ENCODE measurements at places on chromosomes 4 and X. TPM values are rescaled to one million over a fixed set of nuclear protein-coding genes. Genes with fewer than 3 reads are reported as not detected.
A peak's percentile ranks its signal among the peaks of the same experiment; 100 is the strongest.

GLRB gene
- not detected for total RNA-seq

POU4F2 gene
- not detected for total RNA-seq

OCIAD2 gene
- 137 TPM for total RNA-seq

NLGN3 gene
- 1.6 TPM for total RNA-seq

CCNA2 gene
- 143 TPM for total RNA-seq

RNF175 gene
- total RNA-seq: not detected

PGAM4 gene
- not detected for total RNA-seq

PLP1 gene
- not detected for total RNA-seq

STARD8 gene
- 0.06 TPM for total RNA-seq

ENPEP gene
- 0.02 TPM for total RNA-seq

THAP9 gene
- total RNA-seq: 3.9 TPM

ARX gene
- total RNA-seq: not detected

SCML2 gene
- 3.5 TPM for total RNA-seq

RADX gene
- 7.8 TPM for total RNA-seq

DNA sequence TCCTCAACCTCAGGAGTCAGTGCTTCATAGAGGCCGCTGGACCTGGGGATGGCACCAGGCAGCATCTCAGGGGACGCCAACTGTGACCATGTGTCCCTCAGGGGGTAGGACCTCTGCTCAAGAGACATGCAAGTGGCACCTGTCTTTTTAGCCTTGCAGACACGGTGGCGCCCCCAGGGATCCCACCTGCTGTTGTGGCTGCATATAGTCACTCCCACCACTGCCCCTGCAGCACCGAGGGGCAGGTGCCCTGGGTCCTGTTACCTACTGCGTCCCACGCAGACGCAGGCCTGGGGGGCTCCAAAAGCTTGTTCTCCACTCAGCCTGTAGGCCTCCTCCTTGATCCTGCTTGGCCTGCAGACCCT, 2.5 kb downstream of the MYL5 start:
- no peak for DNase-seq

- DNase-seq: peak; percentile 14
Measured at GRCh38 chrX:133335027-133335426, 80.3 kb downstream of the GPC4 start.

DNA sequence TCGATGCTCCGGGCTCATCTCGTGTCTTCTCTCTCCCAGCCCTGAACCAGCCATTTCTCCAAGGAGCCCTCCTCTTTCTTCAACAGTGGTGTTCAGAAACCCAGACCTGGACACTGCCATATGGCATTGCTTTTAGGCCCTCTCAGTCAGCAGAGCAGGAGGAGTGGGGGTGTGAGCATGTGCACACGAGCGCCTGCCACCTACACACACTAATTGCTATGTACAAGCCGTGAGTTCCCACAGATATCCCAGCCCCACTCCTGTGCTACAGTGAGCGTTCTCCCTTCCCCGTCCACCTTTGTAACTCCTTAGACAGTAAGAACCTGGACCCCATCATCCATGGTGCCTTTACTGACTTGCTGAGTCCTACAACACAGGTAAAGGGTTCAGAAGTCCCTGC, 53.8 kb downstream of the TNIP2 start:
- DNase-seq: no peak

- no peak for DNase-seq
Measured at GRCh38 chr4:59063015-59063720, 1953.0 kb upstream of the IGFBP7 start.

GRCh38 chr4:98283219-98284189, 22.3 kb downstream of the RAP1GDS1 start:
- no peak for DNase-seq

DNA sequence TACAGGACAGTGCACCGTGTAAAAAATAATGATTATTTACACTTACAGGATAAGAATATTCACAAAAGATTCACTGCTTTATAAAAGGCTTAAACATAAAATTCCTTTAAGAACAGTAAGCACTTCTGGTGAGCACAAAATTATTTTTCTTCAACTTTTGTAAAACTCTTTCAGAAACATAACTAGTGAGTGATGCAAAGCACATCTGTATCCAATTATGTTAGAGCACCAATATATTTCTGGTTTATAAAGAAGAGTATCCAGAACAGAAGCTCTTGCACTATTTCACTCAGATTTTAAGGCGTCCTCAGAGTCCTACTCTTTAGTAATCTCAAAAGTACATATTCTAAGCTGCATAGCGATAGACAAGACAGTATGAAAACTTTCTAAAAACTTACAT, 276.0 kb downstream of the C4orf33 start:
- DNase-seq: no peak

- no peak for DNase-seq
Measured at GRCh38 chrX:10902001-10902400, 209.1 kb upstream of the HCCS start.

DNA sequence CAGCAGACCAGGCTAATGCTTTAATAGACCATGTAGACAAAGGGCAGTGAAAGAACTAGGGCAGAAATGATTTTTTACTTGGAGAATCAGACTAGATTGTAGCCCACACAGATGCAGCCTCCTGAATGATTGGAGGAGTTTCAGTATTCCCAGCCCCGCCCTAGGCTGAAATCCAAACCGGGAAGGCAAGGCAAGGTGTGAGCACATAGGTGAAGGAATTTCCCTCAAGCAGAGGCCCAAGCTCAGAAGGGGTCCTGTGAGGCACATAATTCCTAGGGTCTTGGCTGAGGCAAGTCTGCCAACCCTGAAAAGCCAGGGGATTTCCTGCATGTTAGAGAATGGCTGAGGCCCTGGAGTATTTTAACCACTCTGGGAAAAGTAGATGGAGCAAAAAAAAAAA, 56.4 kb upstream of the PAK3 start:
- DNase-seq: no peak

GRCh38 chrX:11533199-11533651, 132.5 kb downstream of the ARHGAP6 start:
- DNase-seq: peak; percentile 8

DNA sequence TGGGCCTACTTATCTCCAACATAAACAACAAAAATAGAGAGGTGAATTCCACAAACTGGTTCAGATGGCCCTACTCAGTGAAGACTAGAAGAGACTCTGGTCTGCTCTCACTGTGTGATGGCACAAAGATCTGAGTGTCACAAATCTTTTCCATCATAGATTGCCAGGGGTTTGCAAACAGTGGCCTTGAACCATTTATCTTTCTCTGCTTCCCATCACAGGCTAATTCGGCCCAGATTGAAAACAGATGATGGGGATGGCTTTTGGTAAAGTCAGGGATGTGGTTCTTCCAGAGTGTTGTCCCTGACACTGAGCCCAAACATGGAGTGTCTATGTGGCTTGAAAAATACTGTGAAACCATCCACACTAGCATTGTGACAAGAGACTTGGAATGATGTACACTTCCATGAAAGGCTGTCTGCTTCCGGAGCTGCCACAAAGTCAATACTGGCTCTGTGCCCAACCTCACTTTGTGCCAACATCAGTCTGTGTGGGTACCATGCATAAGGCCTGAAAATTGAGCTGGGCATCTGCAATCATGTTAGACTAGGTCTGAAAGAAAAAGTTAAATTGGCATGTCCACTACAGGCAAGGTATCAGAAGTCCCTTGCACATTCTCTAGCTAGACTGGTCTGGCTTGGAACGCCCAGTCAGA, 25.2 kb upstream of the PLAC1 start:
- DNase-seq: no peak

GRCh38 chrX:100980608-100981497, 11.3 kb downstream of the ARL13A start:
- no peak for DNase-seq

GRCh38 chrX:50211510-50211909, 6.9 kb downstream of the CCNB3 start:
- DNase-seq: no peak

GRCh38 chr4:38131371-38132091, 171.3 kb downstream of the PTTG2 start:
- DNase-seq: peak; percentile 87

DNA sequence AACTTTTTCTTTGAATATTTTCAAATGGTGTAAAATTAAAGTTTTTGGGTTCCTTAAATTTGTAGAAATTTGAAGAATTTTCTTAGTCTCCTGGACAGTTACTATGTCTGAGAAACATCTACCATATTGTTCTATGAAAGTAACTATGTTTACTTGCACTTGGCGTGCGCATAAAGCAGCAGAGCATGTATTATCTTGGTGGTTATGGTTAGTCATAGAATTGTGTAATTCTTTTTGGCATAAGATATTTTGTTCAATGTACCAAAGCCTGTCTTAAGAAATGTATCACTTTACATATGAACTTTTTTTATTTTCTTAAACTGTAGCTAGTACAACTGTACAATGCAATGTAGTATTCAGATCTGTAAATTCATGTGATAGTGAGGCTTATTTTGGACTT, 49.2 kb downstream of the CDS1 start:
- no peak for DNase-seq

DNA sequence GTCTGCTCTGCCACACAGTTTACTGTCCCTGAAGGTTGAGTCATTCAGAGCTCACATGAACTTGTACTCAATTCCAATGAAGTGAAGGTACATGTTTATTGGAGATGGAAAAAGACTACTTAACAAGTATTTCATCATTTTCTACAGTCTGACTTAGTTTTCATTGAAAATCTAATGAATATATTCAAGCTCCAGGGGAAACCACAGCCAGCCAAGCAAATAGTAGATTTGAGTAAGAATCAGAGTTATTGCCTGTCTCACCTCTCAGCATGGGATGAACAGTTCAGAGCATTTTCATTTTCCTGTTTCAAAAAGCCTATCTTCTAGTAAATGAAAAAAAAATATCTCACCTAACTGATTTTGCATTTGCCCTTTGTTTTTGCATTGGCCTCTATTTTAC, 1249.4 kb upstream of the DIAPH2 start:
- no peak for DNase-seq

GRCh38 chr4:11424000-11424399, 4.7 kb downstream of the HS3ST1 start:
- DNase-seq: peak; percentile 40

DNA sequence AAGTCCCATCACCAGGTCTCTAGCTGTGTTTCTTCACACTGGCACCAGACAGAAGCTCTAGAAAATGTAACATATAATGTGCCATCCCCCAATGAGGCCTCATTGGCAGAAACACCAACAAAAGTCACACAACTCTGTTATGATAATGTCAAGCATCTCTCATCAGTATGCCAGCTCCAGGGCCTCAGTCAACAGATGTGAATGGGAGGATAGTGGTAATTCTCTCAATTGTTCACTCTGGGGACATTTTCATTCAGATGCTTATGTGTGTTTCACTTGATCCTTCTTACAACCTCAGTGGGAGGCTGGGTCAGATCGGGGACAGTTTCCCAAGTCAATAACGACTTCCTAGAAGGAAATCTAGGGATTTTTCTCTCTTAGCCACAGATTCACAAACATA, 57.5 kb upstream of the SCOC start:
- DNase-seq: no peak

- no peak for DNase-seq
Measured at GRCh38 chr4:111991797-111992196, 153.5 kb upstream of the FAM241A start.

- no peak for DNase-seq
Measured at GRCh38 chr4:71221510-71222466, 117.0 kb upstream of the SLC4A4 start.

- no peak for DNase-seq
Measured at GRCh38 chrX:36908801-36909675, 99.1 kb upstream of the FAM47C start.

DNA sequence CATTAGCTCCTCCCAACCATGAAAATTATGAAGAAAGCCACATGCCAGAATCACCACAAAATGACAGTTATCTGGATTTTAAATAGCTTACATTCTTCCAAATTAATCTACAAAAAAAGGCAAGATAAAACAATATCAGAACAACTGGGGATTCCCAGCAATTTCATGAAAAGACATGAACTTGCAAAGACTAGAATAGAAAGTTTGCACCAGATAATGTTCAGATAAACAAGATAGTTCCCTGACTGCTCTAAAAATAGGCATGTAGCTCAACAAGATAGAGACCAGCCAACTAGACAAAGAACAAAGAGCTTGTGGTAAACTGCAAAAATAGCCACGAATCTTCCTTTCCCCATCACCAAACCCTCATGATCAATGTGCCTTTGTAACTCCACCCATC, 30.3 kb upstream of the DDX53 start:
- DNase-seq: no peak

- no peak for DNase-seq
Measured at GRCh38 chr4:74583757-74584156, 138.8 kb downstream of the AREG start.

GRCh38 chrX:20237864-20238263, 28.8 kb downstream of the RPS6KA3 start:
- no peak for DNase-seq

DNA sequence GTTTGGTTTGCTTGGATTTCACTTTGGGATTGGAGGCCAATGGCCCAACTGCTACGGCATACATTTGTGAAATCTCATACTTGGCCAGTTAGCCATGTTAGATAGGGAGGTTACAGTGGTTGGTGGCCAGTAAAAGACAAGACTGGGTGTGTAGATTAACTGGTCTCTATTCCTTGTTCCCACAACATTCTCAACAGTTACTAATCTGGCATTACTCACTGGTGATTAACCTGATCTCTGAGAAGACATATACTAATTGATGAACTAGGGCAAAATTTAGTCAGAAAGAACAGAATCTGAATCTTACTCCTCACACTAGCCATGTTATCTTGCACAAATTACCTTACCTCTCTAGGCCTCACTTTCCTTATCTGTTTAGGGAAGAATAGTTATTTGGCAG, 33.4 kb downstream of the GATB start:
- no peak for DNase-seq

DNA sequence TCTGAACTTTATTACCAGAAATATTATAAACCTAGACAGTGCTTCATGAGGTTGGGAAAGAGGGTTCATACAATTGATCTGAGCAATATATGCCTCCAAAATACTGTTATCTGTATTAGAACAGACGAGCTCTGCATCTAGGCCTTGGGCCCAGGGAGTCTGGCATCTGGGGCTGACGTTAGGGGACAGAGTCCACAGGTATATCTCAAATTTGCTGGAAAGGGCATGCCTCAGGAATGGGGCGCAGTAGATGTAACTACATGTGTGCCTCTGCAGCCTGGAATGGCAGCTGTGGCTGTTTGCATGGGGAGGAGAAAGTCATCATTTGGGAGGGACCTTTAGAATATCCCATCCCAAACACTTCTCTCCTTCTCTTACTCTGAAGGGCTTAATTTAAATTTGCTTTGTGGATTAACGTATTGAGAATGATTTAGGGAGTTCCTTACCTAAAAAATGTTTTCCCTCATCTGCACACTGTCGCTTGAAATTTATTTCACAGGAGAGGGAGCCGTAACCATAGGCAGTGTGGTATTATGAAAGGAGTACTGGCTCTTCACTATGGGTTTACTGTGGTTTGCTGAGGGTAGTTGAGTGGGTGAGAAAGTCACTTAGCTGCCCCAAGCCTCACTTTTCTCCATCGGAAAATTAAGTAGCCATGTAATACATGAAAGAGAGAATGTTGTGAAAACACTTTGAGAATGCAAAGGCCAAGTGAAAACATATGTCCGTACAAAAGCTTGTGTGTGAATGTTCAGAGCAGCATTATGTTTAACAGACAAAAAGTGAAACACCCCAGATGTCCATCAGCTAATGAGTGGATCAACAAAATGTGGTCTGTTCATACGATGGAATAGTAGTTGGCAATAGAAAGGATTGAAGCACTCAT, 5.9 kb downstream of the ADD1 start:
- no peak for DNase-seq
